Endothelial cell of umbilical vein (primary cell): ENCODE measurements at places on chromosomes 4 and X.
A peak's percentile ranks its signal among the peaks of the same experiment; 100 is the strongest.

- no peak overlapping the region for H3K4me3 ChIP-seq
- H3K27me3 ChIP-seq: no peaks in the 10 kb centered on the region
- H3K27ac ChIP-seq: no peak overlapping the region
- H3K4me1 ChIP-seq: peaks cover 7% of the 10 kb centered on the region
- no peak for DNase-seq
These were observed 37.3 kb downstream of the KLHL15 start for GRCh38 chrX:23989689-23990088.

DNA sequence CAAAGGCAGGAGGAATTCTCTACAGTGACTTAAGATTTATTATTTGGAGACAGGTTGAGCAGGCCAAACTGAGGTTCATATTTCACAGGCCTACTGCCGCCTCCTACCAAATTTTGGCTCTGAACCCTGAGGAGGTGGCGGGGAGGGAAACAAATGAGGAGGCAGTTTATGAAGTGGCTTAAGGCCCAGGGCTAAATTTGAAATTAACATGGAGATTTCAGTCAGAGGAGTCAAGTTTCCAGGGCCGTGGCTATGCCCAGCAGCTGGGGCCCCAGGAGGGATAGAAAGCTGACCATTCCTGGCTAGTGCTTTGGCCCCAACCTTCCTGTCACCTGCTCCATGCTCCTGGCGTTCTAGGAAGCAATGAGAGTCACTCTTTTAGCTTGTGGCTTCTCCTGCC, 73.4 kb upstream of the ARHGAP36 start:
- H3K36me3 ChIP-seq: no peaks in the 10 kb centered on the region
- no peaks in the 10 kb centered on the region for H3K27me3 ChIP-seq
- H3K4me1 ChIP-seq: peaks cover 9% of the 10 kb centered on the region
- H3K27ac ChIP-seq: no peak overlapping the region

GRCh38 chr4:32684160-32684559, 1964.0 kb downstream of the PCDH7 start:
- no peaks in the 10 kb centered on the region for H3K36me3 ChIP-seq
- no peak overlapping the region for H3K27ac ChIP-seq
- H3K4me1 ChIP-seq: no peaks in the 10 kb centered on the region
- no peaks in the 10 kb centered on the region for H3K27me3 ChIP-seq
- no peak for DNase-seq

- peak; percentile 90 for DNase-seq
- peaks cover 13% of the 10 kb centered on the region for H3K4me1 ChIP-seq
- no peaks in the 10 kb centered on the region for H3K36me3 ChIP-seq
- H3K27ac ChIP-seq: peak overlapping the region; percentile 33
These were observed 13.2 kb downstream of the NEIL3 start for GRCh38 chr4:177322881-177323280.

DNA sequence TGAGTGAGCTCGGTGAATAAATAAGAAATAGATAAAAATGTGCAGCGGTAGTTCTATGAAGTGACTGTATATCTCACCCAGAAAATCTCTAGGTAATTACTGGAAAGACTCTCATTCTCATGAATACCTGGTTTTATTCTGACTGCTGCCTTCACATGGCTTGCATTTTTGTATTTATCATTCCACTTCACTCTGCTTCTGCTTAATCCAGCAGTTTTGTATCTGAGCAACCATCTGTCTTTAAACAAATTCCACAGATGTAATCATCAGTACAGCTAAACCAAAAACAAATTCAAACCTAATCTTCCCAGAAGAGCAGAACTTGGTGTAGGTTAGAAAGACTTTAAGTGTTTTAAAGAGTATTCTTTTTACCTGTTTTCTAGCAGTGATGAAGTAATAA, 11.2 kb upstream of the ALB start:
- H3K36me3 ChIP-seq: no peaks in the 10 kb centered on the region
- no peaks in the 10 kb centered on the region for H3K27me3 ChIP-seq
- no peaks in the 10 kb centered on the region for H3K4me1 ChIP-seq
- no peak for DNase-seq
- H3K4me3 ChIP-seq: no peak overlapping the region

DNA sequence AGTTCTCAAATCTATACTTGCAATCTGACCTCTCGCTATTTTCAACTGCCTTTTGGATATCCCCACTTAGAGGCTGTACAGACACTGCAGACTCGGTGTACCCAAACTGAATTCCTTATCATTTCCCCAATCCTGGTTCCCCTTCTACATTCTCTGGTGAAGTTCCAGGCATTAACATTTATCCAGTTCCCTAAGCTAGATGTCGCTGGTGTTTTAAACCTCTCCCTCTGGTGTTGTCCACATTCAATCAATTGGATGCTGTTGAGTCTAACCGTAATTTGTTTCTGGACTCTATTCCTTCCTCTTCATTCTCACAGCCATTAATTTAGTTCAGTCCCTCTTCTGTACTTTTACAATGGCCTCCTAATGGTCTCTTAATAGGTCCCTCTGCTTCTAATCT, 7.2 kb upstream of the STK26 start:
- no peak overlapping the region for H3K27ac ChIP-seq
- H3K4me3 ChIP-seq: no peak overlapping the region
- no peaks in the 10 kb centered on the region for H3K4me1 ChIP-seq
- DNase-seq: no peak
- no peaks in the 10 kb centered on the region for H3K36me3 ChIP-seq
- no peaks in the 10 kb centered on the region for H3K27me3 ChIP-seq
